ENCODE measurements at places on chromosomes 2 and 18.

- DNase-seq, result no peak
Measured at GRCh38 chr2:113899166-113899565, 9.3 kb downstream of the ACTR3 start.

- DNase-seq, result peak; percentile 85
Measured at GRCh38 chr18:3037423-3037915, 24.5 kb upstream of the LPIN2 start.

DNA sequence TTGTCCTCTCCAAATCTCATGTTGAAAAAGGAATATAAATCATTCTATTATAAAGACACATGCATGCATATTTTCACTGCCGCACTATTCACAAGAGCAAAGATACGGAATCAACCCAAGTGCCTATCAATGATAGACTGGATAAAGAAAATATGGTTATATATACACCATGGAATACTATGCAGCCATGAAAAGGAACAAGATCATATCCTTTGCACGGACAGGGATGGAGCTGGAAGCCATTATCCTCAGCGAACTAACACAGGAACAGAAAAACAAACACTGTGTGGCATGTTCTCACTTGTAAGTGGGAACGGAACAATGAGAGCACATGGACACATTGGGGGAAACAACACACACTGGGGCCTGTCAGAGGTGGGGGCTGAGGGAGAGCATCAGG lies 28.1 kb upstream of the PARD3B start:
- no peak for DNase-seq

DNA sequence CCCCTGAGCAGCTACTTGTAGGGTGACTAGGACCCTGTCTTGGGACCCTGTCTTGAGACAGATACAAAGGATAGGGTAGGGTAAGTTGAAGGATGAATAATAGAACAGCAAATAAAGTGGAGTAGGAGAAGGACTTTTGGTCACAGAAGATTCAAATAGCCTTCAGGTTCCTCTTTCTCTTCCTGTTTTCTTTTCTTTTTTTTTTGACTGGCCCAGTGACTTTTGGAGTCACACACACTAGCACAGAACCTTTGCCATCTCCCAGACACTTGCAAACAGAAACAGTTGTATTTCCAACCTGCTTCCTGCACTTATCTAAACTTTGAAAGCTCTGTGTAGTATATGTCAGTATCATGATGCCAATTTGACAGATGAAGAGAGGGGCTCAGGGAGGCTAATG lies 108.2 kb downstream of the TDRD15 start:
- DNase-seq, result peak; percentile 57

DNA sequence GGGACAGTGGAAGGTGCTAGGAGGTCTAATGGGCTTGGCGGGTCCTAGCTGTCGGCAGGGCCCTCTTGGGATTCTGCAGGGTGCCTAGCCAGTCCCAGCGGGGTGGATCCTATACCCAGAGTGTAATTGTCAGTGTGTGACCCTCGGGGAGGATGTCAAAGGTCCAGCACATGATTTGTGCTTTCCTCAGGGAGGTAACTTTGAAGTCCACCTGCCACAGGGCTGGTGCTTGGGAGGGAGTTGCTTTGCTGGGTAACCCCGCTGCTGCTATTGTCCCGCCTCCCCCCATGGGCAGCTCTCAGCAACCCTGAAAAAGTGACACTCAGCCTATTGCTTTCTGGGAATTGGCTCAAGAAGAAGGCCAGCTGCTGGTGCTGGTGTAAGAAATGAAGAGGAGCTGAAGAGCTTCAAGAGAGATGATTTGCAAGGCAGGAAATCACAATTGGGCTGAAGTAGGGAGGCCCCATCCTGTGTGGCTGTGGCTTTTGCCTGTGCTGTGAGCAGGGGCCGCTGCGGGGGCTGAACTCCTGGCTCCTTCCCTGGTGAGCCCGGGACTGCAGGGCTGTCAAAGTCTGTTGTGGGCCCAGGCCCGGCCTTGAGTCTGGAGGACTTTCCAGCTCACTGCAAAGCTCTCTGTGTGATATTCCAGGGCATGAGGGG lies 36.4 kb downstream of the EMILIN2 start:
- DNase-seq, result no peak

DNA sequence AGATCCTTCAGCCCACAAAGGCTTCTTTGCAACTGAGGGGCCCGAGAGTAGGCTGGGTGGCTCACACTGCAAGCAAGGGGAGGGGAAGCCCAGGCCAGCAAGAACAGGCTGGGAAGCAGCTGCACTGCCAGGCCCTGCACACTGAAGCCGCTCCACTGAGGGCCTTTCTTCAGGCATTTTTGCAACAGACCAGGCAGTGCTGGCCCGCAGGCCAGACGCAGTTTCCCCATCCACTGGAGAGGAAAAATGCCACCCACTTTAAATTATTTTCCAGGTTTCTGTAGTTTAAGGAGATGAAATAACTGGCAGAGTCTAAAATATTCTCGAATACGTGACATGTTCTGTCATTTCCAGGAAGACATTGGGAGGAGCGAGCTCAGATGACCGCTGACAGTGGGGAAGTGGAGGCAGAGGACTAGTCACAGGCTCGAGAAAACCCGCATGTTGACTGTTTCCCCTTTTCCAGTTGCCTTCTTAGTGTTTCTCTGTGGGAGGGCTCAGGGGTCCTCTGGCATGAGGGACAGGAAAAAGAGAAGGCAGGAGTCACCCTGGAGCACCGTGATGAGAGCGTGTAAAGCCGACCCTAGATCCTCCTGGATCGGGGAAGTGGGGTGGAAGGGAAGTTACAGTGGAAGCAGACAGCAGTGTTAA lies 53.3 kb upstream of the B3GNT7 start:
- DNase-seq, result peak; percentile 95

GRCh38 chr2:7047661-7048060 lies 130.4 kb downstream of the RNF144A start:
- no peak for DNase-seq

DNA sequence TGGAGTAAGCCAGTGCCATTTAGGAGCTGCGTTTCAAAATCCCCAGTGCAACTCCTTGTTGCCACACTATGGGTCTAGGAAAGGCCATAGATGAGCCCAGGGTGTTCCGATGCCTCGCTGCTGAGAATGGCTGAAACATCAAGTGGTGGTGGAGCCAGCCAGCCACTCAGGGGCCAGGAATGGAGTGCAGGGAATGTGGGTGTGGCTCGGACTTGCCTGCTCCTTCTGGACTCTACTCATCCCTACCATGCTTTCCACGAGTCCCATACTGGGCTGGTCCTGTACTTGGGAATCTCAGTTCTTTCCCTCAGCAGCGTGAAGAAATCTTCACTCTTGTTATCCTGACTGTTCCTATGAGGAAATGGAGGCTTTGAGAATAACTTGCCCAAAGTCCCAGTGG lies 143.5 kb downstream of the INSIG2 start:
- no peak for DNase-seq

DNA sequence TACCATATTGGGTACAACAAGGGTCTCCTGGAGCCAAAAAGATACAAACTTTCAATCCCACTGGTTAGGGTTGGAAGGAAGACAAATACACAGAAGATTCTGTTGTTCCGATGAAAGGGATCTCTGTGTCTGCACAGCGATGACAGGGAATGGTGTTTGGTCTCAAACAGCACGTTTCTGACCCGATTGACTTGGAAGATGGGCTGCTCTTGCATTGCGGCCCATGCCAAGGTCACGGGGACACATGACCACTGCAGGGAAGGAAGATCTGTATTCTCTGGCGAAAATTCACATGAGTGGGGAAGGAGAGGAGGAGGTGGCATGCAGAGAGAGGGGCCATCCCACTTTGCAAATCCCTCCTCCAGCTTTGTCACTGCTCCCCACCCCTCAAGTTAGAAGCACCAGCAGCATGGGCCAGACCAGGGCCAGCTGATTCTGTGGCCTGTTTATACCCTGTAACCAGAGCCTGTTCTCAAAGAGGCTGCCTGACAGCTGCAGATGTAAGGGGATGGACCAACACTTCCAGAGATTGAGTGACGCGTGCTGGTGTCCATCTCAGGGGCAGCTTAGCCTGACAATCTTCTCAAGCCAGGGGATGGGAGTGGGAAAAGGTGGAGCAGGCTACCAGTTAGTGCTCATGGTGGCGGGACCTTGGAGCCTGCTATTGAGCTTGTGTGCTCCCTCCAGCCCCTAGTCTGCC lies 57.2 kb downstream of the TNP1 start:
- no peak for DNase-seq

GRCh38 chr2:238190445-238190844 lies 13.1 kb downstream of the ILKAP start:
- DNase-seq, result no peak

- DNase-seq, result no peak
Measured at GRCh38 chr2:70706026-70706795, 61.8 kb downstream of the ADD2 start.

GRCh38 chr2:190984595-190984994 lies 29.4 kb downstream of the STAT1 start:
- DNase-seq, result no peak

- no peak for DNase-seq
Measured at GRCh38 chr2:43758739-43759138, 15.1 kb upstream of the DYNC2LI1 start.

GRCh38 chr2:161273038-161273760 lies 35.0 kb upstream of the PSMD14 start:
- DNase-seq, result peak; percentile 78

GRCh38 chr2:217974389-217975005 lies 28.3 kb downstream of the TNS1 start:
- no peak for DNase-seq

DNA sequence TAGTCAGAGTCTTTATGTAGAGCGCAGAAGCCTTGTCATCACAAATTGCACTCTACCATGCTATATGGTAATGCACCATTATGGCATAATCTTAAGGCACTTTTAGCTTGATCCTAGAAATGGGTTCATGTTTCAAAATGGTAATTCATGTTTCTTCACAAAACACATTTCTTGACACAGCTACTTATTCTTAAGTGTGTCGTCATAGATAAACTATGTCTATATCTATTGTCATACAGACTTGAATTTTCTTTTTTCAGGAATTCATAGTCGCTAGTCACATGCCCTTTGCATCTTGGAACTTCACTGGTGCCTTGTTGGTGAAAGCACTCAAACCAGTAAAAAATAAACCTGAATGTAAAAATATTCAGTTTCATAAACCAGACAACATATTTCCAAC lies 1578.2 kb downstream of the LRP1B start:
- DNase-seq, result no peak

DNA sequence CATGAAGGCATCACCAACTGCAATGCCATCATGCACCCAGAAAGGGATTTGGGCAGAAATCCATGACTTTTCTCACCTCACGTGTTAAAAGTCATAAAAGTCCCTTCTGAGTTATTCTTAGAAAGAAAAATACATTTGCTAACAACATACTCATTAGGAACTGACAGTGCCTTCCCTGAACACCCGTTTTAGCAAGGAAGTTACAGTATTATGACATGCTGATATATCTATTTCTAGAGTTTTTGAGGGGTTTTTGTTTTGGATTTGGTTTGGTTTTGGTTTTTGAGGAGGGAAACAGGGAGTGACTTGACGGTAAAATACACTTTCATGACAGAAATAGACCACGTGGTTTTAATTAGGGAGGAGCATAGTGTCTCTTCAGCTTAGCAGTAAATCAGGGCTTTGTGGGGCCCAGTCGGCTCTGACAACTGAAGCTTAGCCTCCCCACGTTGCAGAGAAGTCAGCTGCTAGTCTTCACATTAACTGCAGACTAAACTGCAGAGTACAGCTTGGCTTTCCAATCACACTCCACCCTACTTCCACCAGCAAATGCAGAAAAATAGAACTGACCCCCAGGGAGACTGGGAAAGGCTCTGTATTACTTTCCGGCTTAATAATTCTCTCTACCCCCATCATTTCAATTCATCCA lies 141.4 kb downstream of the FAM124B start:
- no peak for DNase-seq

DNA sequence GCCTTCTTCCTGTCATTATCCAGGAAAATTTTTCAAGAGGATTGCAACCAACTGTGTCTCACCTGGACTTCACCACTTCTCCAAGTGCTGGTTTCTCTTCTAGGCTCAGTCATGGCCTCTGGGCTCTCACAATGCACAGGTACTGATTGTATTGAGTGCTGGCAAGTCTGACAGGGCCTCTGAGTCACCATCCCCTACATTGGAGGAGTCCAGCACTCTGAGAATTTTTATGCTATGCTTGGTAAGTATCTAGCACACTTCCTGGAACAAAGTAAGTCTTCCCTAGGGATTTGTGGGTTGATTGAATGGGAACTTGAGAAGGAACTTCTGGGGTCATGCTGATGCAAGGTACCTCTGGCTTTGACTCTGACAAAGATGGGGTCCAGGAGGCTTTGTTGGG lies 147.2 kb upstream of the CELF4 start:
- no peak for DNase-seq

DNA sequence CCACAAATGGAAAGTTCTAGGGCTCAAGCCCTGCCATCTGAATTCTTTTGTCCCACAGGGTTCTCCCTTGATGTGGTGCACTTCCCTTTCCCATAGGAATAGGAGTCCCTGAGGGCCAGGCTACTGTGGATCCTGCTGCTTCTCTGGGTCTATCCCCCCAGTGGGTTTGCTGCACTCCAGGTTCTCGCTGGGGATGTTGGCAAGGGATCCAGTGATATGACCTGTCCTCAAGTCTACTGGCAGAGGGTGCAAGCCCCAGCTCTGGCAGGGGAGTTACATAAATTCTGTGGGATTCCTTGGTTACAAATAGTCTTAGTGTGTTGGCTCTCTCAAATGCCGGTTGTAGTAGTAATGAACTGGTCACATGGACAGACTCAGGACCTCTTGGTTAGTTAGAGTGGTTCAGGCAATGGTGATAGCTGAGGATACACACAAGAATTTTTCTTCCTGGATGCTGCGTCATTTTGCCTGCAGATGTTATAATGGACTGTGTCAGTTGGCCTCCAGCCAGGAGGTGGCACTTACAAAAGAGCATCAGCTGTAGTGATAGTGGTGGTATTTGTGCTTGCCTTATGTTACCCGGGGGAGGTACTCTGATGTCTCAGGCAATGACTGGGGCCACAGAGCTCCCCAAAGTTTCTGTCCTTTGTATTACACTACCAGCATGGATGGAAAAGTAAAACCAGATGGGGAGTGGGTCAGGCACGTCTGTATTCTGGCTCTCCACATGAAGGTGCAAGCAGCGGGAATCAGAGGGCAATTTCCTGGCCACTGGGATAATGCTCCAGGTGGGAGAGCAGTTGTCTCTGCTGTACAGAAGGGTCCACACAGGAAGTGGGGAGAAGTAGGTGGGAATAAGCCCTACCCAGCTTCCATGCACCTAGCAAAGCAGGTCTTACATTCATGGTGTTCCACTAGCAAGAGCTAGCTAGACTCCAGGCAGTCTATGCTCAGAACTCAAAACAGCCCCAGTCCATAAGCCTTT lies 267.9 kb downstream of the SOX11 start:
- no peak for DNase-seq

Data from inflammatory macrophage (primary cell).